KG1 (cell line): ENCODE measurements at places on chromosomes 12 and 14.

DNA sequence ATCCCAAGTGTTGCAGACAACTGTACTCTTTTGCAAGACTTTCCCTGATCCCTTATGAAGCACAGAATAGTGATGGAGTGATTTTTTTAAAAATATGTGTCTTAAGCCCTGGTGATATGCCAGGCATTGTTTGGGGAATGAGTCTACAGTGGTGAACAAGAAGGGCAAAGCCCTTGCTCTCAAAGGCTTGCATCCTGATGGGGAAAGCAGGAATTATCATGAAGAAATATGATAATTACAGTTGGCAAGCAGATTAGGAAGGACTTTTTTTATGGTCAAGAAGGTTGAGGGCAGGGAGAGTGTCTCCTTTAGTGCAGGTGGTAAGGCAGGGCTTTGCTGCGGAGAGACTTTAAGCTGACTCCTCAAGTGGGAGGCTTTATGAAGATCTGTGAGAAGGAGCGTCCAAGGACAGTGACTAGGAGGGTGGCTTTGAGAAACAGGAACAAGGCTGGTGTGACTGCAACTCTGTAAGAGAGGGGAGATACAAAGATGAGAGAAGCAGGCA lies 100.2 kb downstream of the SYNE2 start:
- no peak for DNase-seq

DNA sequence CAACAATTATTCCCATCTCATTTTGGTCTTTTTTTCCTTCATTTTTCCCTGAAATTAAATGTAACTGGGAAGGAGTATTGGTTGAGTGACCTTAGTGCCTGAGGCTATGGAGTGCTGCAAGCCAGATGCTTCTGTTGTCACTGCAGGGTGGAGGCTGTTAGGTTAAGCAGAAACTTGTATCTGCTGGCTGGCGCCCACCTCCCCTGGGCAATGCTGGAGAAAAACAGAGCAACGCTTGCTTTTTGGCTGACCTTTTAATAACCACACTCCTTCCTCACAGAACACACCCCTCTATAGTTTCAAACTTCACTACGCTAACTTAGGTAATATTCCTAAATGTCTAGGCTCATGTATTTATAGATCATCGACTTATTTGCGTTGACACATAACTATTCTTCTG lies 583.5 kb upstream of the NOVA1 start:
- DNase-seq = no peak

- DNase-seq = no peak
Measured at GRCh38 chr14:89143595-89143994, 273.4 kb downstream of the FOXN3 start.

- DNase-seq = no peak
Measured at GRCh38 chr12:22971247-22971646, 346.3 kb downstream of the ETNK1 start.

- DNase-seq = no peak
Measured at GRCh38 chr12:132736378-132736777, 25.3 kb downstream of the ANKLE2 start.

DNA sequence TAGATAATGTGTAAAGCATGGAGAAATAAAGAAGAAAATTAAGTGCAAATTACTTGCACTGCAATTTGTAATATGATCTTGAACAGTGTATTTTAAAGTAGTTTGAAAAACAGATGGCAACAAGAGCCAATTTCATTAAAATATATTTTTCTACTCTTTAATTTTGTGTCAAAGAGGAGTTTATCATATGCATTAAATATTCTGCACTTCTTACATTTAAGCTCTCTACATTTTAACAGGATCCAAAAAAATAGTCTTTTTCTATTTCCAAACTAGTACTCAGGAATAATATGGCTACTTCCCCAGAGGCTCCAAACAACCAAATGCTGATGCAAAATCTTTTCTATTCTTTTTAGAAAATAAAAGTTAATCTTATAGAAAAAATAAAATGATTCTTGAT lies 1221.5 kb downstream of the FSCB start:
- DNase-seq = no peak

- DNase-seq = no peak
Measured at GRCh38 chr12:59808317-59808910, 212.6 kb downstream of the SLC16A7 start.

GRCh38 chr14:81341781-81342180 lies 58.3 kb downstream of the STON2 start:
- DNase-seq = no peak

GRCh38 chr14:42683707-42684106 lies 1077.0 kb downstream of the LRFN5 start:
- DNase-seq = no peak

DNA sequence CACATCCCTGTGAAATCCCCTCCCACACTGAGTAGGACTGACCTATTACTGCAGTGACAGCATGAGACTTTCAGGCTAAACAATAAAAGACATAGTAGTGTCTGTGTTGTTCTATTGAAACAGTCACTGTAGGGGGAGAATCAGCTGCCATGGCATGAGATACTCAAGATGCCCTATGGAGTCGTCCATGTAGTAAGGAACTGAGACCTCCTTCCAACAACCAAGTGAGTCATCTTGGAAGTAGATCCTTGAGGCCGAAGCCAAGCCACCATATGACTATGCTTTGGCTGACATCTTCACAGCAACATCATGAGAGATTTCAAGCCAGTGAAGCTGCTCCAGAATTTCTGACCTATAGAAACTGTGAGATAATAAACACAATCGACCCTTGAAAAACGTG lies 12.1 kb upstream of the LRP6 start:
- no peak for DNase-seq

DNA sequence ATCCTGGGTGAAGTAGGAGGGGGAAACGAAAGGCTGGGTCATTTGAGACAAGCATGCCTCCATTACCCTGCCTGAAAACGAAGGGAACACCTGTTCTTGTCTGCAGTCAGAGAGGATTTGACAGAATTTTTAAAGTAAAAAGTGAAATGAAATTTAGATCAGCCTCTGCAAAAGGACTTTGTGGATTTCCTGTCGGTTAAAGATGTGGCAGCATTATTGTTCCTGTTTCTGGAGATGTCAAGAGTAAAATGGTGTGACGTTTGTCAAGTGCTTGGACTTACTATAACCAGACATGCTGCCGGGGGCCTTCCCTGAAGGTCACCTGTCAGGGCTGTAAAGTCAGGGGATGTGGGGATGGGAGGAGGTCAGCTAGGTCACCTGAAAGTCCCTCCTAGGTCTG lies 32.0 kb downstream of the NRXN3 start:
- DNase-seq = peak; percentile 14

DNA sequence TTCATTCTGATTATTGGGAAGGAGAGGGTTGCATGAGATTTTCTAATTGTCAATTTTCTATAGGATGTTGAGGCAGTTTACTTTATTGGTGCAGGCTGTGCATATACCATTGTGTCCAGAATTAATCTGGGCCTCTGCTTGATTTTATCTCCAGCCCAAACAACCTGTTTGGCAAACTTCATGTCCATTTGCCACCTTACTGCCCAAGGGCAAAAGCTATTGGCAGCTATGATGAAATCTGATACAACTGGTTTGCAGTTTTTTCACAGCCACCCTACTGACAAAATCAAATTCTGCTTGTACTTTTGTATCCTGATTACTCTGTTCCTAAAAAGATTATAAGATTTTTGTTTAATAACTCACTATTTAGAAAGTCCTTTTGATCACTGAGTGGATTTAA lies 789.2 kb upstream of the FBXO33 start:
- no peak for DNase-seq

GRCh38 chr12:120159509-120160237 lies 34.8 kb downstream of the GCN1 start:
- DNase-seq = no peak

DNA sequence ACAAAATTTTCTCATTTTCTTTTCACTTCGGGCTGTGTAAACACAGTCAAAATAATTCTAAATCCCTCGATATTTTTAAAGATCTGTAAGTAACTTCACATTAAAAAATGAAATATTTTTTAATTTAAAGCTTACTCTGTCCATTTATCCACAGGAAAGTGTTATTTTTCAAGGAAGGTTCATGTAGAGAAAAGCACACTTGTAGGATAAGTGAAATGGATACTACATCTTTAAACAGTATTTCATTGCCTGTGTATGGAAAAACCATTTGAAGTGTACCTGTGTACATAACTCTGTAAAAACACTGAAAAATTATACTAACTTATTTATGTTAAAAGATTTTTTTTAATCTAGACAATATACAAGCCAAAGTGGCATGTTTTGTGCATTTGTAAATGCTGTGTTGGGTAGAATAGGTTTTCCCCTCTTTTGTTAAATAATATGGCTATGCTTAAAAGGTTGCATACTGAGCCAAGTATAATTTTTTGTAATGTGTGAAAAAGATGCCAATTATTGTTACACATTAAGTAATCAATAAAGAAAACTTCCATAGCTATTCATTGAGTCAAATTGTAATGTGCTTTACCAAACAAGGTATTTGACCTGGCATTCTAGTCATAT lies 4.8 kb downstream of the CDKN1B start:
- no peak for DNase-seq

DNA sequence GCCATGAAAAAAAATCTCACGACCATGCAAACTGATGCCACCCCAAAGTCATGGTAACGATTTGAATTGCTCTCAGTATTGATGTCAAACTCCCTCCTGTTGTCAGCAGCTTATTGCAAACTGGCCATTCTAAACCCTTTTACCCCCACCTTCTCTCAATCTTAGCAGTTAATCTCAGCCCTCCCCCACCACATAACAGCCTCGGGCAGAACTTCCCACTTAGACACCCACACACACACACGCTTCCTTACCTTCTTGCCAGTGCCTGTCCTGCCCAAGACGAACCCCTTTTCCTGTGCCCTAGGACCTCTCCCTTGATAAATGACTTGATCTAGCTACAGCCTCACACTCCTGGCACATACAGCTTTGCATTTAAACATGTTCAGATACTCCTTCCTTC lies 56.6 kb downstream of the GPATCH2L start:
- DNase-seq = no peak

DNA sequence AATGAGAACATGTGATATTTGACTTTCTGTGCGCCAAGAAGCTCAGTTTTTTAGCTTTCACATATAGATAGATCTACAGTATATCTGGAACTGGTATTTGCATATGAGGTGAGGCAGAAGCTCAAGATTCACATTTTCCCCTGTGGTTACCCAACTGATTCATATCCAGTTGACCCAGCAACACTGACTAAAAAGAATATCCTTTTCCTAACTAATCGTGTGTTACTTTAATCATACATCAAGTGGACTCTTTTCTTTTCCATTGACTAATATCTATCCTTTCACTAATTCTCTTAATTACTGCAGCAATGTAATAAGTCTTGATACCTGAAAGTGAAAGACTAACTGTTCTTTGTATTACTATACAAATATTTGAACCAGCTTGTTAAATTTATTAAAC lies 236.1 kb downstream of the AEBP2 start:
- no peak for DNase-seq

- no peak for DNase-seq
Measured at GRCh38 chr12:119391673-119392072, 57.1 kb downstream of the CCDC60 start.

- no peak for DNase-seq
Measured at GRCh38 chr14:55603401-55603953, 23.5 kb downstream of the KTN1 start.

GRCh38 chr14:21197418-21198205 lies 41.7 kb upstream of the OR5AU1 start:
- no peak for DNase-seq
